ENCODE measurements at places on chromosomes 7 and 10.
A peak's percentile ranks its signal among the peaks of the same experiment; 100 is the strongest.

GRCh38 chr10:104368381-104368780 lies 14.7 kb downstream of the CFAP58 start:
- no peak for DNase-seq

DNA sequence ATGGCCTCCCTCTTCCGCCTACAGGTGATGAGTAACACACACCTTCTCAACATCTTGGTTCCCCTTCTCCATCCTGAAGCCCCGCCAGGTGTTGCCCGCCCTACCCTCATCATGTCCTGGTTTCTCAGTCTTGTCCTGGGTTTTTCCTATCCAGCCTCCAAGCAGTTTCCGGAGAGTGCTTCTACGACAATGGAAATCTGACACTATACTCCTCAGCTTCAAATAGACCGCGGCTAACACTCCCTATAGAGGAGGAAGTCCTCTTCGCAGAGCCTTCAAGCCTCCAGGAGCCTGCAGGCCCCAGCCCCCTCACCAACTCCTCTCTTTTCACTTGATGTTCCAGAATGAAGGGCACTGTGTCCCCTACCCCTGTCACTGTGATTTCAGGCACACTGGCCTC lies 147.4 kb downstream of the PRPF18 start:
- DNase-seq = no peak

DNA sequence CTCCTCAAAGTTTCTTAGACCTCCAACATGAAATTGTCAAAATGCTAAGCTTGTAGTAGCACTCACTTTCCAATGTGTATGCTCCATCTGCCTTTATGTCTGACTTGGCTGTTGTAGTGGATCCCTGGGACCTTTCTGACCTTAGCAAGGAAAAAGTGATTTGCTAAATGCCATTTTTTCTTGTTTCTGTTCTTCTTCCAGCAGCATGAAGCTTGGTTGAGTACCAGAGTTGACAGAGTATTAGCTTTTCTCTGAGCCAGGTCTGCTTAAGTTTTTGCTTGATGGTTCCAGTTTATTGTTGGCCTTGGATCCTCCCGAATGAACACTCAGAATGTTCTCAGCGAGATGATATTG lies 168.7 kb downstream of the SND1 start:
- DNase-seq = no peak

DNA sequence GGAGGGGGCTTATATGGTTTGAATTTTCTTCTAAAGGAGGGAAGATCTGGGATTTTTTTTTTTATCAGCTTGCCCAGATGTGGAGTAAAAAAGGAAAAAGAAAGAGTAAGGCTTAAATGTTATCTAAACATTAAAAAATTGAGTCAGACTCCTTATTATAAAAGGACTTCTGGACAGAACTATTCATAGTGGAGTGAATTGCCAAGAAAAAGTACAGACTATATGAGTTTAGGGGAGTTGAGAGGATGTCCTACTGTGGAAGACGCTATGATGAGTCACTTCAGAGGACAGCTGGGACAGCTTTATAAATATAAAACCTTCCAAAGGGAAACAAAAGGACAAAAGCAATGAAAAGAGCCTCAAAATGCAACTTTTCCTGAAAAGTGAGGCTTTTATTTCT lies 73.0 kb downstream of the TFPI2 start:
- no peak for DNase-seq

GRCh38 chr10:26837139-26837538 lies 23.6 kb downstream of the ABI1 start:
- no peak for DNase-seq

DNA sequence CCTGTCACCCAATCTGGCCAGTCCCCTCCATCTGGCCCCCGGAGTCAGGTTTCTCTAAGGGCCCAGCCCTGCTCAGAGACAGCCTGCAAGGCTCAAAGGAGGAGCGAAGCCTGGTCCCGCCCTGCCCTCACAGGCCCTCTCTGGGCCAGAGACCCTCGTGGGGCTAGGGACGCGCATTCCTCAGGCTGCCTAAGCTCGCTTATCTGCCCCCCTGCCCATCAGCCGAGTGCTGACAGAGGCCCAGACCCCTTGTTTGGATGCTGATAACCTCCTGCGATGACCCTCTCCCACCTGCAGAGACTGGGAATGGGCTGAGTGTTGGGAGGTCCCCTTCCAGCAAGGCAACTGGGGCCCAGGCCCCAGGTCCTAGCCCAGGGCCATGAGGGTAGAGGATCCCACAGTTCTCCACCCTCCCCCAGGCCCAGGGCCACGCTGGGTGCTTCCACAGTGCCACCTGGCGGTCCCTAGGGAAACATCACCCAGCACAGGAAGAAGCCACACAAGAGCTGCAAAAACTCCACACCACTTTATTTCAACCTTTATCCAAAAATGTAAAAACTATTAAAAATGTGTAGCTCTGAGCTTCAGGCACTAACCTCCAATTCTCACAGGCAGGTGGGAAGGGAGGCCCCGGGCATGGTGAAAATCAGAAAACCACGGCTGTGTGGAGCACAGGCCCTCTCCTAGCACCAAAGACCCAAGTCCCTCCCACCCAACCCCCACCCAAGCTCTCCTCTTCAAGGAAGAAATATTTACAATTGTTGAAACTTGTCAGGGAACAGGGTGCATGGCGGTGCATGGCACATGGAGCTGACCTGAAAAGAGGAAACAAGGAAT lies 2.2 kb downstream of the NPM3 start:
- peak; percentile 84 for DNase-seq

DNA sequence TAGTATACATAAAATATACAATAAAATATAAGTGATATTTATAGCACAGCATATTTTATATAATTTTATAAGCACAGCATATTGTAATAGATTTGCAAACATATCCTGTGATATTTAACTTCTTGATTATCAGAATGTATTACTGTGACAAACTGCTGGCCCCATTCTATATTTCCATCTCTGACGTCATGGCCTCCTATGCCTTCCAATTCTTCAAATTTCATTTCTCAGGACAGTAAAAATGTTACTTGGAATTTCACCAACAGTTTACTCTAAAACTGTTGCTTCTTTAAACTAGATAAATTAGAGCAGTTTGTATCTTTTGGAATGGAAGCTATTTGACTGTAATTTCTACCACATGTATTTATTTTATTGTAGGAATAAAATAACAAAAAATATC lies 102.5 kb upstream of the SLC25A13 start:
- DNase-seq = no peak

- DNase-seq = no peak
These were observed 191.3 kb upstream of the ADARB2 start for GRCh38 chr10:1928606-1929005.

GRCh38 chr10:14150526-14150925 lies 180.2 kb downstream of the FRMD4A start:
- no peak for DNase-seq

- DNase-seq = no peak
These were observed 130.3 kb downstream of the ST7 start for GRCh38 chr7:117083648-117084047.

DNA sequence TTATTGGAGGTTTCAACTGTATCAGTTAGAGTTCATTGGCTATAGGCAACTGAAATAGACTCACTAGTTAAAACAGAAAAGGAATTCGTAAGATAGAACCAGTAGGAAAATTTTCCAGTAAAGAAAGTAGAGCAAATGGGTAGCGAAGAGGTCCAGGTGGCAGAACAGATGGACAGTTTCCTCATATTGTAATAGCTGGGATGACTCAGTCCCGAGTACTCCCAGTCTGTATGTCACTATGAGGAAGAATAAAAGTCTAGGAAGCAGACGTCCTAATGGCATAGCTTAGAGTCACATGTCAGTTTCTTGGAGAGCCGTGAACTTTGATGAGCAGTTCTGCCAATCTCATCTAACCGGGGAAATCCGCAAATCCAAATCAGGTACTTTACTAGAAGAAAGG lies 95.3 kb downstream of the RNF32 start:
- DNase-seq = no peak

- DNase-seq = no peak
These were observed 23.6 kb downstream of the HECW1 start for GRCh38 chr7:43136064-43136463.

DNA sequence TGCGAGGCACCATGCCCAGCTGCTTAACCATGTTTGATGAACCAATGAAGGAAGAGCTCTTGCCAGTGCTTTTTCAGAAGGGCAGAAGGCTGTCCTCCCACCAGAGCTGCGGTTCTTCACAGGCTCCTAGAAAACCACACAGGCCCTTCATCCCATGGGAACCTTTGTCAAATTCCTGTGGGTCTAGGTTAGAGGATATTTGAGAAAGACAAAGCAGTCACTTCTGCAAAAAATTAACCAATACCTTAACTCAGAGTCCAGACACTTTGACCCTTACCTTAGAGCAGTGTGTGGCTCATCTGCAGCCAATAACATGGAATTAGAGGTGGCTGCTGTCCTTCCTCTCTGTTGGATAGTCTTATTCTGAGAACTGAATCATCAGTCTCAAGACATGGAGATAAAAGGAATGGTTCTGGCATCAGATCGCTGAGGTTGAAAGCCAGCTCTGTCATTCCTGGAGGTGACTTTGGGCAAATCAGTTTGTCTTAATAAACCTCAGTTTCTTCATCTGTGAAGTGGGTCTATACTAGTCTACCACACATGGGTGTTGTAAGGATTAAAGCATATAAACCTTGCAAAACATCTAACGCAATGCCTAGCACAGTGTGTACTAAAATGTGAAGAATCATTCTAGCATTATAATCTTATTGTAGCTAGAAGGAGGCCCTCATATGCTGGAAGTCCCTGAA lies 65.1 kb upstream of the PIP4K2A start:
- DNase-seq = no peak

DNA sequence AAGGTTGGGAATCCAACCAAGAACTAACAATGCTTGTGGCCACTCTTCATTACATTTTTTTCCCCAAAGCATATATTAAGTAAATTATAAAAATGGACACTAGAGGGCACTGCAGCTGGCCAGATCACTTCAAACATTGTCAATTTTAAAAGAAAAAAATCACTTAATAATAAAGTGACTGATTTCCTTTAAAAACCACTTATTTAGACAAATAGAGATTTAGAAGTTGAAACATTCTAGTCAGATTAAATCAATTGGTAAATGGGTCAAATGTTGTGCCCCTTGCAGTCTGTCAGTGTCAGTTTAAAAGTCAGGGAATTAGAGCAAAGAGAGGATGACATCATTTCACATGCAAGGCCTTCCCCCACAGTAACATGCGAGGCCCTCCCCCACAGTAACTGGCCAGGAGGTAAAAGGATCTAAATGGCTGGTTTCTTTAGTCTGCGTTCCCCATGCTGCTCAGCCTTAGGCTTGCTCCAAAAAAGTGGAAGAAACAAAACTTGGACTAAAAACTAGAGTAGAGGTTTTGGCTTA lies 177.9 kb downstream of the SKAP2 start:
- no peak for DNase-seq

DNA sequence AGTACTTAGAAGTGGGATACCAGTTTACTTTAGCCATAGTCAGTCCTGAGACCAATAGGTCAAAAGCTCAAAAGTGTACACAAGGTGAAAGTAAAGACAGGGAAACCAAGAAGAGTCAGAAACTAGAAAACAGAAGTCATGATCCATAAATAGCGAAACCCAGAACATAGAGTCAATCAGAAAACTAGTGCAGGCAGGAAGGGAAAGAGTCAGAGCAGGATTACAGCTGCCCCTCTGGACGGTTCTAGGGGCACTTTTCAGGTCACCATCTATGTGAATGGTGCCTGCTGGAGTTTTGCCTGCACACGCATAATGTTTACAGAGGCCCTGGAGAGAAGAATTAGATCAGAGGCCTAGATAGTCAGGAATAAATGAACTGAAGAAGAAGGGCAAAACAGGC lies 22.4 kb upstream of the DMTF1 start:
- no peak for DNase-seq
